ENCODE measurements at places on chromosomes 5 and 9.

DNA sequence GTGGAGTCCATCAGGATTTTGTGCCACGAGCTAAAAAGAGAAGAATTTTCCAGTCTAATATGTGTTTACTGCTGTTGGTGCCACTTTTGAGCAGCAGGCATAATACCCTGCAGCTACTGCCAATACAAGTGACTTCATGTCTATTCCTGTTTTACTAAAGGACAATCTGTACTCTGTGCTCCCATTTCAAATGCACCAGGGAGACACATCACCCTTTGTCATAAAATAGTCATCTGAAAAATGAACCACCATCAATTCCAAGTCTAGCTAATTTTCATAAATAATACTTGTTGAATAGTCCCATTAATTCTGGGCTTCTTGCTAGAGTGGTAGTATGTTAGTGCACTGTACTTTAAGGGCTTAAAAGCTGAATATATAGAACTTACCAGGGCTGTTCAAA is 8.9 kb upstream of the PKD2L2 start:
- no peak for DNase-seq

GRCh38 chr5:173232499-173233346 is 2.3 kb downstream of the NKX2-5 start:
- DNase-seq: no peak

DNA sequence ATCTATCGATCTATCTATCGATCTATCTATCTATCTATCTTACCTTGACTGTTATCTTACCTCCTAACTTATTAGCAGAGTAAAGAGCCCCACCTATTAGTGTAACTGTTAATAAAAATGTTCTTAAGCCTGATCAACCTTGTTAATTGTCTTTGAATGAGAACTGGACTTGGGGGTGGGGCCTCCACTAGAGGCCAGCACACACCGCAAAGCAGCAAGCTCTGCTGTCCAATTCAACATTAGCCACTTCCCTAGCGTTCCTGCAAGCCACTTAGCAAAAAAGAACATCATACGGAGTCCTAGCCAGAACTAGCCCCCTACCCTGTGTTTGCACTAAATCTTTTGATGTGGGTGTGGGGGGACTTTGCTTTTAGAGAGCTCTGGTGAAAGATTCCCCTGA is 515.8 kb downstream of the KDM4C start:
- DNase-seq: no peak

DNA sequence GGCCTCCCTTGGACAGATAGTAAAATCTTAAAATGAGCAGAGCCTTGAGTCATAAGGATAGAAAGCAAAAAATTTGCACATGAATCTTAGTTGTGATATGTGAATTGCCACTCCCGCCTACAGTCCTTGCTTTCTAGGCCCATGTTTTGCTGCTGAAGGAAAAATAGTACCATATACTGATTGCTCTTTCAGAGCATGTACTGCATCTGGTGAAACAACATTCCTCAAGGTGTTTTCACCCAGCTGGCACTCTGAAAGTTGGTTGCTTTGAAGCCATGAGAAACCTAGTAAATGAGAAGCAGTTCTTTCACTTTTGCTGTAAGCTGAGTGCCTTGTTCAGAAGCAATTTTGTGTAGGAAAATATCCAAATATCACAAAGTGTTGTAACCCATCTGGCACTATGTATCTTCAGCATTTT is 10.3 kb downstream of the CDC37L1 start:
- no peak for DNase-seq

DNA sequence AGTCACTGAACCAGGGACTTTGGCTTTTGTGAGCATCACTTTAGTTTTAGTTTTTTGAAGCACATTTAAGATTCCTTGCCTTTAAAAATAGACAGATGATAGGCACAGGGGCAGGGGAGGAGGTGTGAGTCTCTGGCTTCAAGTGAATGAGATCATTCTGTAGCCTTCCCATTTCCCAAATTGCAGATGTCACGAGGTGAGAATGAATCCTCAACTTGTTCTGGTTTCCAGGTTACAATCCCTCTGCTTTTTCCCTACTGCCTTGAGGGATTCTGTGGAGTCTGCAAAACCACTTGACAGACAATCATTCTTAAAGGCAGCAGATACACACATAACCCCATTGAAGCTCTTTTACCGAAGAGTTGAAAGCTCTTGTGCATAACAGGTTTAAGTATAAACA is 332.4 kb downstream of the DMAC1 start:
- DNase-seq: no peak

GRCh38 chr9:18906656-18907395 is 126.2 kb downstream of the SAXO1 start:
- DNase-seq: no peak

DNA sequence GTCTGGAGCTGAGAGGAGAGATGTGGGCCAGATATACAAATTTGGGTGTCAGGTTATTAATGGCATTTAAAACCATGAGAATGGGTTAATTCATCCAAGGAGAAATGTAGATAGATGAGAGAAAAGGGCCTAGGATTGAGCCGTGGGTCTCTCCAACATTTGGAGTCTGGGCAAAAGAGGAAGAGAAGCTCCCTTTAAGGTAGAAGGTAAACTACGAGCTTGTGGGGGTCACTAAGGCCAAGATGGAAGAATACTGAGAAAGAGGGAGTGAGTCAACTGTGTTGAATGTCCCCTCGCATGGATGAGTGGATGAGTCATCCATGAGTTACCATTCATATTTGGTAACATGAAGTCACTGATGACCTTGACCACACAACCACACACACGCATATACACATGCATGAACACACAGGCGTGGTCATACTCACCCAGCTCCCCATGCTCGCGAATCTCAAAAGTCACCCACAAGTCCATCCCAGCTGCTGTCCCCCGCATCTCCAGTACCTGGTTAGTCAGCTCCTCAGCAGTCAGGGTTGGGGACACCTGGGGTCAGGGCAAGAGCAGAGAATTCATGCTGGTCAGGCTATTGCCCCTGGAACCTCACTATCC is 6.8 kb upstream of the FCHSD1 start:
- DNase-seq: no peak

- DNase-seq: no peak
Measured at GRCh38 chr5:175129121-175129520, 314.9 kb downstream of the DRD1 start.

DNA sequence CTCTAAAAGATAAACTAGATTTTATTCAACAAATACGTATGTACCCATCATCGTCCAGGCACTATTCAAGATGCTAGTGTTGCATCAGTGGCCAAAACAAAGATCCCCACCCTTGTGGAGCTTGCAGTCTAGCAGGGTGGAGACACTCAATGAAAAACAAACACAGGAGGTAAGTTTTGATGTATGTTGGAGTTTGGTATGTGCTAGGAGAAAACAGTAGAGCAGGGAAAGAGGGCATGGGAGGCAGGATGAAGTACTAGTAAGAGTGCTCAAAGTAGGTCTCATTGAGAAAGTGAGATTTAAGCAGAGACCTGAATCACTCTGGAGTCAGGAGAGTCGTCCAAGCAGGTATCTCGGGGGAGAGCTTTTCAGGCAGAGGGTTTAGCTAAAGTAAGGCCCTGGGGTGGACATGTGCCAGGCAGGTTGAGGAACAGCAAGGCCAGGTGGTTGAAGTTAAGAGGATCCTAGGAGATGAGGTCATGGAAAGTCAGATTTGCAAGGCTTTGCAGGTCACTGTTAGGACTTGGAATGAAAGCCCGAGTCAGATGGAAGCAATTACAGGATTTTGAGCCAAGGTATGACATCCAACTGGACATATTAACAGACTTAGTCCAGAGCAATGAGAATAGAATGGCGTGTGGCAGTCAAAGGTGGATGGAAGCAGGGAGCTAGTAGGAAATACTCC is 9.2 kb downstream of the SNX18 start:
- no peak for DNase-seq

DNA sequence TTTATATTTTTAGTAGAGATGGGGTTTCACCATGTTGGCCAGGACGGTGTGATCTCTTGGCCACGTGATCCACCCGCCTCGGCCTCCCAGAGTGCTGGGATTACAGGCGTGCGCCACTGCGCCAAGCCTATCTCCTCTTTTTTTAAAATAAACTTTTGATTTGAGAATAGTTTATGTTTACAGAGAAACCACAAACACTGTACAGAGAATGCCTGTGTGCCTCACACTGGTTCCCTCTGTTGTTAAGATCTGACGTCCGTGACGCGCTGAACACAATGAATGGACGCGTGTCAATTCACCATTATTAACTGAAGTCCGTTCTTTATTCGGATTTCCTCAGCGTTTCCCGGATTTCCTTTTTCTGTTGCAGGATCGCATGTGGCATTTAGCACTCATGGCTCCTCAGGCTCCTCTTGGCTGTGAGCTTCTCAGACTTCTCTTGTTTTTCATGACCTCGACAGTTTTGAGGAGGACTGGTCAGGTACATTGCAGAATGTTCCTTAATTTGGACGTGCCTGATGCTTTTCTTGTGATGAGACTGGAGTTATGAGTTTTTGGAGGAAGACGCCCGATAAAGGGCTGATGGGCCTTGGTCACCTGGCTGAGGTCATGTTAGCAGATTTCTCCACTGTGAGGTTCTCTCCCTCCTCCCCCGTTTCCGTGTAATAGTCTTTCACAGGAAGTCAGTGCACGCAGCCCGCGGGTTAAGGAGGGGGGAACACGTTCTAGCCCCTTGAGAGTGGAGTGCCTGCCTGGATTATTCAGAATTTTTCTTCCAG is 69.6 kb downstream of the ANKRD33B start:
- DNase-seq: no peak

DNA sequence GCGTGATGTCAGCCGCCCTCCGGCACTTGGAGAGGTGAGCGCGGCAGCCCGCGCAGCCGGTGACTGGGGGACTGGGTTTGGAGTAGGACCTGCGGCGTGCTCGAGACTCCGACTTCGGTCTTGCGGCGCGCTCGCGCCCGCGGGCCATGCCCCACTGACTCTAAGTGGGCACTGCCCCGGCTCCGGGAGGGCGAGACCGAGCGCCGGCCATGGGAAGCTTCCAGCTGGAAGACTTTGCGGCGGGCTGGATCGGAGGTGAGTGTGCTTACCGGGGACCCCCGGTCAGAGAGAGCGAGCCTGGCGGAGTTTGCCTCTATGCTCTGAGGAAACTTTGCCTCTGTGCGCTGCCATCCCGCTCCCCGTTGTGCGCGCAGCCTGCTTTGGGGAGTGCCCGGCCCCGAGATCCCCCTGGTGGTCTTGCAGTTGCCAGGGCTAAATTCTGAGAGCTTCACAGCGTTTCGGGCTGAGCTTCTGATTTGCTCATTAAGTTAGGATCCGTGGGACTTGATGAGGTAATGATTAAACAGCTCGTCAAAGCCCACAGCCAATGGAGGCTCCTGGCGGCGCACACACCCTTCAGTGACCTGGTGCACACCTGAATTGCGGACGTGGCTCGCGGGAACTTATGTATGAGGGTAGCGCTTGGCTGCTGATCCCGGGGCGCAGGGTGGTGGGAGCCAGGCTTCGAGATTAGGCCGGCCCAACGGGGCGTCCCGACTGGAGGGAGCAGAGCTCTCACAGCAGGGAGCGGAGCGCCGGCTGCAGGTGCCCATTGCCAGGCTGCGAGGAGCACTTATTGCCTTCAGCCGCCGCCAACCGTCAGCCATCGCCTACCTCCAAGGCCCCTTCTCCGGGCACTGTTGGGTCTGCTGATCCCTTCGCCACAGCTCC is at the start of gene SLC25A48:
SLC25A48 (plus strand) TSS at position 25 of the 891 bp plus-strand sequence; CDS start at position 210, 185 bp downstream.
- no peak for DNase-seq

GRCh38 chr9:33374634-33375237 is 27.6 kb downstream of the AQP7 start:
- no peak for DNase-seq

DNA sequence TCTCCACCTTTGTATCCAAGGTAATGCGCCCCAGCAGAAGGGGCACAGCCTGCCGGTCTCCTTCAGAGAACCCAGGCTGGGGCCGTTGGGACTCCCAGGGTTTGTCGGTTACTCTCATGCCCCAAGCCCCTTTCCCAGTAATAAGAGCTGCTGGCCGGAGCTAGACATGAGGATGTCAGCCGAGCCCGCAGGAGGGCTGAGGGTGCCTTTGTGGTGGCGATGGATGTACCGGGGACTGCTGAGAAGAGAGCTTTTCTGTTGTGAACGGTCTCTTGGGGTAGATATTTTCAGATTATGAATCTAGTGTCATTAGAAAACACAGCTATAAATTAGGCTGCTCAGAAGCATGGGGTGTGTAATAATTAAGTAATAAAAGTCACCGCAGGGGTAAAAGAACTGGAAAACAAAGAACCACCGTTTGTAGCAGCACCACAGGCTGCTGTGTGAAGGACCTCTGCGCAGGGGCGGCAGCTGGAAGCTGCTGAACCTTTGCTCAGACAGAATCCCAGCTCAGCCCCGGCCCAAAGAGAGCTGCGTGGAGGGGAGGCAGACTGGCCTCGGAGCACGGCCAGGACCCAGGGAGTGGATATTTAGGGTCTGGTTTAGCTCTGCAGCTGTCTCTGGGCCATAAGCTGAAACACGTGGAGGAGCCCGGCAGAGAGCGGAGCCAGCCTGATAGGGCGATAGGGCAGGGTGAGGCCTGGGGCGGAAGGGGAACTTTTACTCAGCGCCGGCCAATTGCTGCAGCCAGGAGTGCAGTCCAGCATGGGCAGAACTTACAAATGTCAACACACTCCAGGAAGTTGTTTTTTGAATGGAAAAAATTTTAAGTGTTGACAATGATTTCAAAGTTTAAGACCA is 50.5 kb upstream of the BARHL1 start:
- no peak for DNase-seq

DNA sequence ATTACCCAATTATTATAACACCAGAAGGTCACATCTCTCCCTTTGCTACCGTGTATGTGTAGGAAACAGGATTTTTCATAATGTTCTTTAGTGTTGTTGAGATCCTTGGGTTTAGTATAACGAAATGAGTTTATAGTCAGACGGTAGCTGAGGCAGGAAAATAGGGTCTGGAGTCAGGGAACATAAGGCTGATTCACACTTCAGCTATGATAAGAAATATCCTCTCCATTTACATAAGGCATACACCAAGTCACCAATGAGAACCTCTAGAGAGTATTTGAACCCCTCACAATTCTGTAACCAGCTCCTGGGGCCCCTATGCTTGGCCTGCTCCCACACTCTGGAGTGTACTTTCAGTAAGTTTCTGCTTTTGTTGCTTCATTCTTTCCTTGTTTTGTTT is 58.9 kb upstream of the ANKH start:
- no peak for DNase-seq

DNA sequence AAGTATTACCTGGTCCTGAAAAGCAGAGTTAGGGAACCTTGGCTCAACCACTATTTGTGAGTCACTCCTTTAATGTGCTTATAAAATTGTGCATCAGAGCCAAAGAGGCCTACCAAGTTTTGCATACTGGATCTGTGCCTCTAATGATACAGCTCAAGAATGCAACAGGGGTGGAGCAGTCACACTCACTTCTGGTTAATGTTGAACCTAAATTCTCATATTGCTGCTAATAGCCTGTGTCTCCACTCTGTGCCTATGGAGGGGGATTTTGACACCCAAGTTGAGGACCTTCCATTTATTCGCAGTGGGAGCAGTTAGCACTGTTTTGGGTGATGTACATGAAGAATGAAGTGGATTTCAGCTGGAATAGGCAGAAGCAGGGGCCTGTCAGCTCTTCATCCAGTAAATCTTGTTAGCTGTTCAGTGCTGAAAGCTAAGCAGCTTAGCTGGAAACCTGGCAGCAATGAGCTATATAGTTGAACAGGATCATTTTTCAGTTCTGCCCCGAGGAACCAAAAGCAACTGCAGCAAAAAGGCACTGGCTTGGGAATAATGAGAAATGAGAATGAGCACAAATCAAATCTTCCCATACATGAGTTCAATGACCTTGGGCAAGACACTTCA is 9.7 kb downstream of the SH3TC2 start:
- DNase-seq: no peak

- DNase-seq: no peak
Measured at GRCh38 chr5:181069767-181070491, 29.9 kb downstream of the BTNL9 start.

All from activated B cell treated with CpG ODN at 0.5 μM for 24 hours (primary cell).